NCI-H2227 treated with DMSO at 0.1 percent for 48 hours (cell line): ENCODE measurements at places on chromosomes 5 and 9.

DNA sequence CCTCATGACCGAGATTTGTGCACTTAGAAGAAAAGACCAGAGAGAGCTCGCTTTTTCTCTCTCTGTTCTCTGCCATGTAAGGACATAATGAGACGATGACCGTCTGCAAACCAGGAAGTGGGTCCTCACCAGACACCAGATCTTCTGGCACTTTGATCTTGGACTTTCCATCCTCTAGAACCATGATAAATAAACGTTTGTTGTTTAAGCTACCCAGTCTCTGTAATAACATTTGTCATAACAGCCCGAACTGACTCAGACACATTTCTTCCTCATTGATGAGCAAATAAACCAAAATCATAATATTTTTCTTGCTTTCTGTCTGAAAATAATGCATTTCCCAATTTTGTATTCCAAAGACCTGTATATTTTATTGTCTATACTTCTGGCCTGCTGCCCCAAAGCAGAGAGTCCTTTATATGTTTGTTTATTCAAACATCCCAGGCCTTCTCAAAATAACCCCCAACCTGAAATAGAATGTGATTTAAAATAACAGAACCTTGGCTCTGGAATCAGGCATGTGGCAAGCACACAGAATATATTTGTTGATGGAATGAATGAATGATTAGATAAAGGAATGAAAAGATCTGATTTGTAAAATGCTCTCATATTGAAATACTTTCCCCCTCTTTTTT, 396.5 kb downstream of the ADGRV1 start:
- no peak for DNase-seq

DNA sequence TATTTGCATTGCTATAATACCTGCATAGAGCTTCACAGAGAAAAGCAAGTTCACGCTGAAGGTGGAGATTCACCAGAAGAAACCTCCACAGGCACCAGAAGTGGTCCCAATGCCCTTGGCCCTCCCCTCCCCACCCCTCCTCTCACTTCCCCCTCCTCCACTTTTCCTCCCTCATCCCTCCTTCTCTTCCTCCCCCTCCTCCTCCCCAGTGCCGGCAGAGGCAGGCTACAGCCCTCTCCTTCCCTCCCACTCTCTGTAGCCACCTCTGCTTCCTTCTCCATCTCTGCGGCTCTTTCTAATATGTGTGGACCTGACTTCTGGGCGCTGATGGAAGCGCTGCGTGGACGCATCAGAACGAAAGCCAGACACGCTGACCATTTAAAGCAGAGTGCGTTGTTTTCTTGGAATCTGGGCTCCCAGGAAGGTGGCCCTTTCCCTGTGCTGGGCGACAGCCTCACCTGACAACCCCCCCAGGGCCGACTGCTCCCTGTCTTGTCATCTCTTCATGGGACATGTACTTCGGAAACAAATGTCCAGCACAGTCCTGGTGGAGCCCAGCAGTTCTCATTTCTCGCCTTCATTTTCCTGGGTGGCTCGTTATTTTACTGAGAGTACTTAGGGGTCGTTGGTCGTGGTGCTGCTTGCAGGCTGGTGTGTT, 29.5 kb downstream of the NDUFS6 start:
- DNase-seq = no peak

GRCh38 chr9:14157191-14157590, 156.8 kb downstream of the NFIB start:
- no peak for DNase-seq

DNA sequence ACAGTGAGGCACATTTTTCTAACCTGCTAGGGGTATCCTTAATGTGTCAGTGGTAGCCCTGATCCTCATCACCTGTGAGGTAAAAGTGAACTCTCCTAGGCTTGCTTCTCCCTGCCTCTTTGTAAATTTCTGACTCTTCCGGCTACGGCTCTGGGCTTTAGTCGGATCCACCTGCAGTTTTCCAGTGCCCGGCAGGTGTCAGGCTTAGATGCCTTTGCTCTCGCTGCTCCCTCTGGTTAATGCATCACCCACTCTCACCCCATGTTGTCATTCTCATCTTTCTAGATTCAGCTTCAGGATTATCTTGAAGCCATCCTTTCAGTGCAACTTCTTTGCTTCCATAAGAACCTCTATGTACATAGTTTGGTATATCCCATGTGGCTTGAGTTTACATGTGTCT, 3.6 kb downstream of the CEP78 start:
- peak; percentile 13 for DNase-seq

DNA sequence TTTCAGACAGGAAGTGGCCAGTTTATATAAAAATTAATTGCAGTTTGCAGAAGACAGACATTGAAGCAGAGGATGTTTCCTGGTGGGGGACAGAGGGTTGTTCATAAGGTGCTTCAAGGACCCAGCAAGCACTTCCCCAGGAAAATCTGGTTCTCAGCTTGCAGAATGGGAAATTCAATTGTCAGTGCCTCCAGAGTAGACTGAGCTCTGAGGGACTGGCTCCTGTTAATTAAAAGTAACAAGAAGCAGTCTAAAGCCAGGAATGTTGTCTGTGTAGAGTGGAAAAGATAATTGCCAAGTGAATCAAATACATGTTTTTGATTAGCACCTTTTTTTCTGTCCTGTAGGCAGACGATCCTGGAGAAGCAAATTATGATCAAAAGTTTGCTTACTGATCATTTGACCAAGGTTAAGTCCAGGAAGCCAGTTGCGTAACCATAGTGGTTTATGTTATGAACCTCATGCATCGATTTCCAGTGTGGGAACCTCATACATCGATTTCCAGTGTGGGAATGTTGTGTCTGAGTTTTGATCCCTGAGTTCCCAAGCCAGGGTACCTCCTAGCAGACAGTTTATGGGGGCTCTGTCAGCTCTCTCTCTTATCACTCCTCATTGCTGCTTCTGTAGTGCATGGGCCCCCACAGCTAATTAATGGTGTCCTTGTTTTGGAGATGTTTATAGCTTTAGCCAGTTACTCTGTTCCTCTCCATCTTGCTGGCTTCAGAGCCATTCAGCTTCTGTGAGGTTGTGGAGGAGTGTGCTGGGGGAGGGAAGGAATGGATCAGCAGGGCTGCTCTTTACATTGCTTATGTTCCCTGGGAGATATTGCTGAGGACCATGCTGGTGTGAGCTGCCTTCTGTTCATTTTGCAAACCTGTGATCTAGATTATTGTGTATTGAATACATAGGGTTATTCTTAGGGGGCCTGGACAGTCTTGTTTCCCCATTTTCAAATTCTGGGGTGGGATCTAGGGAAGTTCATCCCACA, 17.1 kb downstream of the MSANTD3 start:
- no peak for DNase-seq

DNA sequence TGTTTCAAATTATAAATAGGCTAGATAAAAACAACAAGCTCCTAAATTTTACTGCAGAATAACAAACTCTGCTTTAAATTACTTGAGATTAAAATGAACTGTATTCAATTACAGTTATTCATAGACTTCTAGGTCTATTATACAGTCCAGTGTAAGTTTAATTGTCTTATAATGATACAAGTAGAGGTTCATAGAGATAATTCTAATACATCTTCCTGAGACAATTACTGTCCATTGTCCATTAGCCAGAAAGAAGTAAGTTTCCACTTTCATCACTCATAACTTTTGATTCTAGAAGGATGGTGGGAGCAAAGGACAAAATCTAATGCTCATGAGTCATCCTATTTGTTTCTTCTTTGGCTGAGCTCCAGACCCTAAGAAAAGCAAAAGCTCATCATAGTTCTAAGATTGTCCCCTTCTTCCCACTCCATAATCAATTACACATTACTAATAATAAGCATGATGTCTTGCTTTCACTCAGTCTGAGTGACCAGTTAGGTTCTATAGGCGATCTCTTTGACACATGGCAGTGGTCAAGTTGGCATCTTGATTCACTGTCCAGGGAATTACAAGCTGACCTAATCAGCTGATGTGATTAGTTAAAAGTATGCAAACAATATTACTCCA, 502.5 kb upstream of the IZUMO3 start:
- DNase-seq = no peak

GRCh38 chr5:89228355-89228754, 345.4 kb upstream of the MEF2C start:
- no peak for DNase-seq

DNA sequence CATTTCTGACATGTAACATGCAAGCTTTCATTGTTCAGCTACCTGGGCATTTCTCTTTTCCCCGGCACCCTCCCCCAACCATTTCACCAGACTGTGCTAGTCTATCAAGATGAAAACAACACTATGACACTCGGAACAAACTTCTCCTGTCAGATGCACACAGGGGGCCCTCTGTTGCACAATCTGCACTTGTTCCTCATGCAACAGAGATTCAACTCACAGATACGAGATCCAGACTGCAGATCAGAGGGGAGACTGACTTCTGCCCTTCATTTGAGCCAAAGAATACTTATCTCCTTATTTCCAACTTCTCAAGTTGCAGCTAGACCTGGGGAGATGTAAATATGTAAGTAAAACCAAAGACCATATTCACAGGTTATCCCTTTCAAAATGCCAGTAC, 15.7 kb upstream of the FST start:
- no peak for DNase-seq

DNA sequence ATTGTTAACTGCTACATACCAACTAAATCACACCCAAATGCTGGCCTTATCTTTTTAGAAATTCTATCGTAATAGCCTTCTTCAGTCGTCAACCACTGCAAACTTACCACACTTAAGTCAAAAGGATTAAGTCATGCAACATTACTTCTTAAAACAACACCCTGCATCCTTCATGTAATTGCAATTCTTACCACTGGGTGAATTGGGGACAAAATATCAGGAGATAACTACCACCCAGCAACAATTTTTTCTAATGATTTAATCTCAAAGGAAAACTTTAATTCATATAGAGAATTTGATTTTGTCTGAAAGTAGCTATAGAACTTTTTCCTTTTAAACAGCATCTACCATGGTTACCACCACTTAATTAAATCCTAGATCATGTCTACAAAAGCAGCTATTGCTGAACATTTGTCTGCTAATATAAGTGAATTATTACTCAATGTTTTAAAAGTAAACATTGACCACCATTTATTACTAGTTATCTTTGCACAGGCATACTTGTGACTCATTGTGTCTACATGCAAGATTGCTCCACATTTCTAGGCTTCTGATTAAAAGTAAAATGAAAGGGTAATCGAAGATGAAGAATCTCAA, 10.5 kb downstream of the MLLT3 start:
- no peak for DNase-seq

DNA sequence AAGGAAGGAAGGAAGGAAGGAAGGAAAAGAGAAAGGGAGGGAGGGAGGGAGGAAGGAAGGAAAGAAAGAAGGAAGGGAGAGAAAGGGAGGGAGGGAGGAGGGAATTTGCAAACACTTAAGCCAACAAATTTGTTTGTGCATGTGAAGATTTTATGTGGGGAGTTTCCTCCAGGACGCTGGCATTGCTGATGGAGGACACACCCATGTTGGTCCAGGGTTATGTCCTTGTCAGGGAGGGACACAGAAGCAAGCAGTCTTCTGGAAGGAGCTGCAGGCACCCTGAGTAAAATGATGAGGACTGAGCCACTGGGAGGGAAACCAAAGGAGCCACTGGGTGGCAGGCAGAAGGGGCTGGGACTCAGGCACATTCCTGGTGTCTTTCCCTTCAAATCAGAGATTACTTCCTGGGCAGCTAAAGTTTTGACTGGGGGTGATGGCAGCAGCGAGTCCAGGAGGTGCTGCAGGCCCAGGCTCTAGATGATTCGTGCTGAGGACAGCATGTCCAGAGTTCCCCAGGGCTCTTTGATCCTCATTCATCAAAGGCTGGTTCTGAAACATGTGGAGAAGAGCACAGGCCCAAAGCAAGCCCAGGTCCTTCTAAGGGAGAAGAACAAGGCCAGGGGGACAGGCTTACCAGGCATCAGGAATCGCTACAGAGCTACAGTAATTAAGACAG, 109.2 kb downstream of the PAX5 start:
- DNase-seq = no peak

DNA sequence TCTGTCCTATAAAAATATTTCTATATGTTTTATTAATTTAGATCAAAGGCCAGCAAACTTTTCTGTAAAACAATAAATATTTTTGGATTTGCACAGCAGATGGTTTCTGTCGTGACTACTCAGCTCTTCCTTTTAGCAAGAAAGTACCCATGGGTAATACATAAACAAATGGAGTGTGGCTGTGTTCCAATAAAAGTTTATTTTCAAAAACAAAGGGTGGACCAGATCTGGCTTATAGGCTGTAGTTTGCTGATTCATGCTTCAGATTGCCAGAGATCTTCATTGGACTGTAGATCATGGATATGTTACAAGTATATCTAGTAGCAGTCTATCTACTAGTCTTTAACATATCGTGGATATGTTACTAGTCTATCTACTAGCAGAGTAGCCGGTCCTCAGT, 590.5 kb downstream of the CSNK1G3 start:
- DNase-seq = no peak

GRCh38 chr9:133682818-133683585, 46.8 kb downstream of the DBH start:
- no peak for DNase-seq

- no peak for DNase-seq
Measured at GRCh38 chr5:12659686-12660085, 755.4 kb upstream of the CTNND2 start.

DNA sequence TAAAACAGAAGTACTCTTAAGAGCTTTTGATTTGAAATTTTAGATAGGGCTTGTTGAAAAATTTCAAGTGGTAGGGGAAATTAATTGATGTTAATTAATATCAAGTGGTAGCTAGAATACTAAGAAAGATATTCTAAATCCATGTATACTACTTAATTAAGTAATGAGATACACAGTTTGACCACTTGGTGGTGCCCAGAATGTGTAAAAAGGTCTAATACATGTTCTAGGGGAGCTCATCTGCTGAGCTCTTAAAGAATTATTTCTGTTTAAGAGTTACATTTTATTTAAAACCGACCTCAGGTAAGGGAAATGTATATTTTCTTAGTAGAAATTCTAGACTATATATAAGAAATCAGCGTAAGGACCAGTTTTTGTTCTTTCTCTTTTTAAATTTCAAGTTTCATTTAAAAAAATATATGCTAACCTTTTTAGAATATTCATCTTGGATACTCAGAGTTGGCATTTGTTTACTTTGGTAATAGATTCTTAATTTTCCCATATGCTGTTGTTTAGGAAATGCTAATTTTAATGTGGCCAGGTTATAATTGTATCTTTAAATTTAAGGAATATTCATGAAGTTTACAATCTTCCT, 61.5 kb downstream of the LNPEP start:
- DNase-seq = no peak

GRCh38 chr9:94150890-94151650, 66.8 kb downstream of the PTPDC1 start:
- DNase-seq = no peak

GRCh38 chr9:115591584-115591984, 473.6 kb upstream of the TNC start:
- DNase-seq = peak; percentile 0

DNA sequence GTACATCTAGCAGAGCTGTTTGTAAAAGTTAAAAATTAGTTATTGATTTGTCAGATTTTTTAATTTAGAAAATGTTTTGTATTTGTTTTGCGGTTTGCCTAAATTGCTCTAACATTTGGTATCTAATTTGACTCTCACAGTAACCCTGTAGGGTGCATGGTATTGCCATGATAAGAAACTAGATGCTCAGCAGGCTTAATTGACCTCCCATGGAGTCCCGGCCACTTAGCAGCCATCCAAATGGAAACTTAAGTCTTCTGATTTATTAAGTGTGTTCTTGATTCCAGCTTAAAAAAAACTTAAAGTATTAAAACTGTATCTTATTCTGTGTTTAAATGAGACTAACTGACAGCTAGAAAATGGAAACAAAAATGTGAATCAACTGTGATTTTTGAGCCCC, 54.5 kb downstream of the CAST start:
- no peak for DNase-seq

GRCh38 chr5:171644536-171644935, 141.1 kb upstream of the SMIM23 start:
- no peak for DNase-seq
